ENCODE measurements at places on chromosomes 1 and 21.
A peak's percentile ranks its signal among the peaks of the same experiment; 100 is the strongest.

DNA sequence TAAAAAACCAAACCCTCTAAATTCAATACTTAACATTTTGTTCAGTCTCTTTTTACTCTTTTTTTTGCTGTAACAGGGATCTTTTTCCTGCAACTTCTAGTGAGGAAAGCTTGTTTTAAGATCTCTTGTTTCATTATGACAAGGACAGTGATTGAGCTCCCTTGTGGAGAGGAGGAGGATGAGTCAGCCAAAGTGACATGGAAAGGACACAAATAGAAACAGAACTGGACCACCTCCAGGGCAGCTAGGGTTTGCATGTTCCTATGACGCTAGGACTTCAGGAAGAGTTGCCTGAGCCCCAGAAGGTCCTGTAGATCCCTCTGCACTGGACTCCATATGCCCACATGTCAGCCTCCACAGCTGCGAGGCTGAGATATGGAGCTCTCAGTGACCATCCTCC lies 212.6 kb upstream of the FAM78B start:
- no peak for DNase-seq

- no peak for DNase-seq
Measured at GRCh38 chr1:25568090-25568833, 24.9 kb downstream of the LDLRAP1 start.

DNA sequence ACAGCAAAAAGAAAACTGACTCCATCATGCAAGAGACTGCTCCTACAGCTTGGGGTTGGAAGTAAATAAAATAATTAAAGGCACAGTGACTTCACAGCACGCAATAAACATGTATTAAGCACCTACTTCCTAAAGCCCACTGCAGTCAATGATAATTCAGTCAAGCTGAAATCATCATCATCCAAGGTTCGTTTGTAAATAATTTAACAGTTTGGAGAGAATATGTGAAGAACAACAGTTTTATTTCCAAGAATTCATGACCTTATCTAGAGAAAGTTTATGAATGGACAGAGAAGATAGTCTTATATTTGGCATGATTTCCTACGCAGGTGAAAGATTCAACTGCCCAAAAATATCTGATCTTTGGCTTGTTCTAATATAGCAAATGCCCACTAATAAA lies 86.8 kb downstream of the SMYD3 start:
- no peak for DNase-seq

DNA sequence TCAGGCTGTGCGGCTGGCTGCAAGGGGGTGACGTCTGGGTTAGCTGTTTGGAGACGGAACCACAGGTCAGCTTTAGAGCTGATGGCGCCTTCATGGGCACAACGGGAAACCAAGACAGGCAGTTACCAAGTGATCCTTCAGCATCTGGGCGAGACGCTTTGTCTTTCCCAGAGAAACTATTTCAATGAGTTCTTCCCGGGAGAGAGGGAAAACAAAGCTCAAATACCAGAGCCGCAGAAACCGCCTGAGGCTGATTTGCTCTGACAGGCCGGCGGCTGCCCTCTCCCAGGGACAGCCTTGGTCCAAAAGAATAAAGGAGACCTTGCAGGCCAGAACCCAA lies 76.5 kb downstream of the CD58 start:
- no peak for DNase-seq

DNA sequence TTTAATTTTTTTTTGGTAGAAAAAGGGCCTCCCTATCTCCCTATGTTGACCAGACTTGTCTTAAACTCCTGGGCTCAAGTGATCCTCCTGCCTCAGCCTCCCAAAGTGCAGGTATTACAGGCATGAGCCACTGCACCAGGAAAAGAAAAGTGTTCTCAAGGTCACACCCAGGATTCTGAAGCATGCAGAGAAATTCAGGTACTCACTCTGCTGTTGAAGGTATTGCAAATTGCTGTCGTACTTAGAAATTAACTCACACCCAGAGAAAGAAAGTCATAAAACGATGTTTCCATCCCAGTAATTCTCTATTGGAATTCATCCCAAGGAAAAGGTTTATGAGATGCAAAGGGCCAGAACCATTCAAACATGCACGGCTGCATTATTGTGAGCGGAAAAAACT lies 73.7 kb downstream of the DHRS3 start:
- no peak for DNase-seq

DNA sequence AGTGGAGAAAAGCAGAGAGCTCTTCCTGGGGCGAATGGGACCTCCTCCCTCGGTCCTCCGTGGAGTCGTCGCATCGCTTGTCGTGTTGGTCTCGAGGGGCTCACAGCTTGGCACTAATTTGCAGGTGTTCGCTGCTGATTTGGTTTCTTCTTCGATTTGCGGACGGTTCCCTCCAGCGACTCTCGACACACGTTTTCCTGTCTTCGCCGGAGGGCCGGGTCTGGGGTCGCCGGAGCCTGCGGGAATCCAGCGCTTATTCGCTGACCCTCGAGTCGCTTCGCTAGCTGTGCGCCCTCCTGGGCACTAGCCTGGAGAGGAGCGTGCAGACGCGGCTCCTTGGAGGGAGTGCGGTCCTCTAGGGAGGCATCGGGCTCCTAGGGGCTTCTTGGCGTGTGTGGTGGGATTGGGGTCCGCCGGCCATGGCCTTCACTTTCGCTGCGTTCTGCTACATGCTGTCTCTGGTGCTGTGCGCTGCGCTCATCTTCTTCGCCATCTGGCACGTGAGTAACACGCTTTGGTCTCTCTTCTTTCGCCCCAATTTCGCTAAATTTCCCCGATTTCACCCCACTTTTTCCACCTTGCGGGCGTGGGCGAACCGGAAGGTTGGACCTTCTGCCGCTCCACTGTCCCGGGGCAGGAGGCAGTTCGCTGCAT lies 766 bp downstream of the CNIH3 start:
- no peak for DNase-seq

DNA sequence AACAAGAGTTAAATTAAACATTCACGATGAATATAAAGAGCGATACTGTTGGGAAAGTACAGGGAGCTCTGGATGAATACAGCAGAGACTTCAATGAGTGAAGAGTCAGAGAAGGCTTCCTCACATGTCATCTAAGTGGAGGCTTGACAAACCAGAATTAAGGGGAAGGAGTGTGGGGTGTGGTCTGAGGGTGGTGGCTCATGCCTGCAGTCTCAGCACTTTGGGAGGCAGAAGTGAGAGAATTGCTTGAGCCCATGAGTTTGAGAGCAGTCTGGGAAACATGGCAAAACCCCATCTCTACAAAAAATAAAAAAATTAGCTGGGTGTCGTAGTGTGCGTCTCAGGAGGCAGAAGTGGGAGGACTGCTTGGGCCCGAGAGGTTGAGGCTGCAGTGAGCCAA lies 8.7 kb downstream of the SDHB start:
- DNase-seq, result no peak

DNA sequence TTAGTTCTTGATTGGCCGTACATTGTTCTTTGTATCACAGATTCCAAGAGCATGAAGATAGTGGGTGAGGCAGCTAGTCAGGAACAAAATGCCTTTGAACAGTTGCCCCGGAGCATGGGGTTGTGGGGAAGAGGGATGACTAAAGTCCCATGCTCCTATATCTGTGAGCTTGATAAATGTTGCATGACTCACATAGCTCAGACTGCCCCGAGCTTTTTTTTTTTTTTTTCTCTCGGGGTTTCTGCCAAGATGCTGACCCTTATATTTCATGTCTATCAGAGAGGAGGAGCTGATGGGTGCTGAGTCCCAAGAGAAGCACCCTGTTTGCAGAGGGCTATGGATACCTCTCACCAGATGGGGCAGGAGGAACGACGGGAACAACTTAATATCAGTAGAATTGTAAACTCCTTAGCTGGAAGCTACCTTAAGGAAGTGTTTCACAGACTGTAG lies 40.6 kb downstream of the SRRM1 start:
- DNase-seq, result no peak

DNA sequence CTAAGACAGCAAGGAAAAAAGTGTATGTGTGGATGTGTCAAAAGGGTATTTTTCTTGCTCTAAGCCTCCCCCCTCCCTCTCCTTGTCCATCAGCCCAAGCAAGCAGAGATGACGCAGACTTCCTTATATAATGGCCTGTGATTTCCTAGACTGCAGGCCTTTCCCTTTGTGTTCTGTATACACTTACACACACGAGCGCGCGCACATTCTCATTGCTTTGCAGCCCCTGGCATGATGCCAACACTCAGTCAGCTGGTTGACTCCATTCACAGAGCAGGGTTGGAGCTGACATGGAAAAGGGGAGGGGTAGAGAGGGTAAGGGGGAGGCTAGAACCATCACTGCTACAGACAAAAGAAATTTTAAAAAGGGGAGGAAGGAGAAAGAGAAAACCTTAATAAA lies 41.8 kb downstream of the GATAD2B start:
- DNase-seq, result peak; percentile 40

DNA sequence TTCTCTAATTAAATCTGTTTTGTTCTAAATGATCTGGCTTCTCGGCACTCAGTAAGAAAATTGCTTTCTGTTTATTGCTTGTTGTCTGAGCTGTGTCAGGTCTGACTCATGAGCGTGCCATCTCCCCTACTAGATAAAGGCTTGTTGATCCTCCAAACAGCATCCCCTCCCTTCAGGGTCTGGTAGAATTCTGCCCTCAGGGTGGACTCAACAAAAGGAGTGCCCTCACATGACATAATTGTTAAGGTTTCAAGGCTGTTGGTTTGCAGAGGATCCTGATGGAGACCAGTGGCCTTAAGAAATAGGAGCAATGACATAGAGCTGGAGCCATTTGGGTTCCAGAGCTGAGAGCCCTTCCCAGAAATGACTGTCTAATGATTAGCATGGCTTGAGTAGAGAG lies 36.0 kb upstream of the ATP2B4 start:
- no peak for DNase-seq
